Tongue (tissue), 3 donors: ENCODE measurements at places on chromosomes 11 and 22.

DNA sequence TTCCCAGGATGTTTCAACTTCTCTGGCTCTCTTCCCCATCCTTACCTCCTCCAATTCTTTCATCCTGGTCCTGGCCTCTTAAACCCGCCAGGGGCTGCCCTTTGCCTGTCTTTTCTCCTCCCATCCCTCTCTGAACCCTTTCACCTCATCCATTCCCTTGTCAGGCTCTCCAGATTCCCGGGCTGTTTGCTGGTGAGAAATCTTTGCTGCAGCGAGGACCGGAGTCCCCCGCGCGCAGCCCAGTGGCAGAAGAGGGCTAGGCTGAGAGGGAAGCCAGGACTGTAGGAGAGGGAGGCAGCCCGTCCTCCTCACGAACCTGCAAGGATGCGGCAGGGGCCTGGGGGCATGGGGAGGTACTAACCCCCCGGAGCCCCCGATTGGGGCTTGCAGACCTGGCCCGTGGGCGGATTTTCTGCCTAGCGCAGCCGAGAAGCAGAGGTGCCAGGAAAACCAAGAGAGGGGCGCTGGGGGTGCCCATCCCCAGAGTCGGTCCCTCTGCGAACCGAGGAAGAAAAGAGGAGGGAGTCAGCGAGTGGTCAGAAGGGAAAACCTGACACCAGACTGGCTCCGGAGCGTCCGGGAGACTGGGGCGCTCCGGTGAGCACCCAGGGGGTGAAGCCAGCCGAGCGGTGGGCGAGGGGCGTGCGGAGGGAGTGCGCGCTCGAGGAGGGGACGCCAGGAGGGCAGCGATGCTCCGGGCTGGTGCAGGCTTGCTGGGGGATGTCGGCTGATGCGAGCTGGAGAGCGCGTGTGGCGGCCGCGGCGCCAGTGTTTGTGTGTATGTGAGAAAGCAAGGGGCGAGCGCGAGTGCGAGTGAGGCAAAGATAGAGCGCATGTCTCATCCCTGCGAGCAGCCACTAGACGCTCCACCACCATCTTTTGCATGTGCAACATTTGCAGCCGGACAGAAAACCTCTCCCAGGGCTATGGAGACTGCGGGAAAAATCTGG, at the start of gene GRIA4:
GRIA4 (plus strand) TSS at position 242 of the 950 bp plus-strand sequence. CDS start 925 bp downstream, outside the sequence.
- DNase-seq: peak; percentile 64

- no peak for DNase-seq
Measured at GRCh38 chr11:105574974-105575373, 34.9 kb upstream of the GRIA4 start.

DNA sequence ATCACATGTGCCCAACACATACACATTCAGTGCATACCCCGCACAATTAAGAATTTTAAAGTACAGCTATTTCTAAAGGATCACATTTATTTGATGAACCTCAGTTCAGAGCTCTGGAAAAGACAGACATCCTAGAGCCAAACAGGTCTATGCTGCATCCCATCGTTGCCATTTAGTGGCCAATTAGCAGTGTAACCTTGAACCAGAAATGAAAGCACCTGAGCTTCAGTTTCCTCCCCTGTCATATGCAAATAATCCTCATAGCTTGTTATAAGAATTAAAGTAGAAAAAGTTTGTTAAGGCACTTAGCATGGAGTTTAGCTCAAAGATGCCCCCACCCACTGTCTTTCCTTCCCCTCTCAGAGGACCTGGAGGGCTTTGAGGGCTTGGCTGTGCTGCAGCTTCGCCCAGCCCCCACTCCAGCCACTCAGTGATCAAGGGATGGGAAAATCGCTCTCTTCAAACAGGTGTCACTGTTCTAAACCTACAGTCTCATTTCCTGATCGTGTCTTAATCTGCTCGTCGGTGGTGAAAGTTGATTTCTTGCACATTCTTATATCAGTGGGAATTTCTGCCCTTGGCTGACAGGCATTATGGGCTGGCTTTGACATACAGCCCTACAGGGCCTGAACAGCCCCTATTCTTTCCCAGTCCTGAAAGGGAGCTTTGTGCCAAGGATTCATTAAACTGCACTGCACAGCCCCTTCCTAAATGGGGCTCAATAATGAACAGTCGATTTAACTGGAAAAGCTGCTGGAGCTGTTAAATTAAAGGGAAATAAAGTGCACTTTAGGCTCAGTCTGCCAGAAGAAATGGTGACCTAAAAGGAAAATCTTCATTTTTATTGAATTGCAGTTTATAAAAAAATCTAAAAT, 23.3 kb upstream of the FAM181B start:
- DNase-seq: peak; percentile 14

DNA sequence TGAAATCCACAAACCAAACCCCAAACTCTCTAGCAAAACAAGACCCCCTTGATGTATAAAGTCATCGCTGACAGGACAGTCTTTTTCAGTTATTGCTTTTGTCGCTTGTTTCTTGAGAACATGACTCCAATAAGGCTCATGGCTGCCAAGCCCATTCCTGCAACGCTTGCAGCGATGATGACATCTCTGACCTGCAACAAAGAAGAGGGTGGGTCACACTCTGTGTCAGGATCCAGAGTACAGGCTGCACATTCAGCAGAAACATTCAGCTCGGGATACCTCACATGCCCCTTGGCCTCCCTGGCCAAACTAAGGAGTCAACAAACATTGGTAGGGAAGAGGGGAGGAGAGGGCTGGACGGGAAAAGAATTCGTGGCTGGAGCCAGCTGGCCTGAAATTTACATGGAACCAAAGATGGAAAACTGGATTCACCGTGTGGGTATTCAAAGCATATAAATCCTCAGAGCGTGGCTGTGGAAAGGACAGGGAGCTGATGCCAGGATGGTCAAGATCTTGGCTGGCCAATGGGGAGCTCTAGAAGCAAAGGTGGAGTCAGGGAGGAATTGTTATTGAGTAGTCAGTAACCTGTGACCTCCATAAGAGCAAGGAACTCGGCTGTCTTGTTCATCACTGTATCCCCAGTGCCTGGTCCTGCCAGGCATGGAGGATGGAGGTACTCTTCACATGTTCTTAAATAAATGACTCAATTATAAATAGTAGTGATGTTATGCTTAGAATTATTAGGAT, 11.8 kb upstream of the PLAAT2 start:
- no peak for DNase-seq

DNA sequence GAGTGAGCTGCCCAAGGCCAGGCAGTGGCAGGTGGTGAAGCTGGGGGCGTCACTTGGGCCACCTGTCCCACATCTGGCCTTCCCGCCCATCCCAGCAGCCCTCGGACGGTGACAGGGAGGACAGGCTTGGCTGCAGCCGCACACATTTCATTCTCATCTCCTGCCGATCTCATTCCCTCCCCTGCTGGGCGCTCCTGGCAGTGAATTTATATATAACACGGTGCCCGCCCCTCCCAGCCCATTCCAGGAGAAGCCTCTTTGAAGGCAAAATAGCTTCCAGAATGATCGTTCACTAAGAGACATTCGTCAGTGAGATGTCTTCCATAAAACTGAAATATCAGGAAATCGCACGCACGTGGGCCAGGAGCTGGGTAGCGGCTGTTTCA, 861.3 kb downstream of the TBC1D22A start:
- DNase-seq: peak; percentile 49

DNA sequence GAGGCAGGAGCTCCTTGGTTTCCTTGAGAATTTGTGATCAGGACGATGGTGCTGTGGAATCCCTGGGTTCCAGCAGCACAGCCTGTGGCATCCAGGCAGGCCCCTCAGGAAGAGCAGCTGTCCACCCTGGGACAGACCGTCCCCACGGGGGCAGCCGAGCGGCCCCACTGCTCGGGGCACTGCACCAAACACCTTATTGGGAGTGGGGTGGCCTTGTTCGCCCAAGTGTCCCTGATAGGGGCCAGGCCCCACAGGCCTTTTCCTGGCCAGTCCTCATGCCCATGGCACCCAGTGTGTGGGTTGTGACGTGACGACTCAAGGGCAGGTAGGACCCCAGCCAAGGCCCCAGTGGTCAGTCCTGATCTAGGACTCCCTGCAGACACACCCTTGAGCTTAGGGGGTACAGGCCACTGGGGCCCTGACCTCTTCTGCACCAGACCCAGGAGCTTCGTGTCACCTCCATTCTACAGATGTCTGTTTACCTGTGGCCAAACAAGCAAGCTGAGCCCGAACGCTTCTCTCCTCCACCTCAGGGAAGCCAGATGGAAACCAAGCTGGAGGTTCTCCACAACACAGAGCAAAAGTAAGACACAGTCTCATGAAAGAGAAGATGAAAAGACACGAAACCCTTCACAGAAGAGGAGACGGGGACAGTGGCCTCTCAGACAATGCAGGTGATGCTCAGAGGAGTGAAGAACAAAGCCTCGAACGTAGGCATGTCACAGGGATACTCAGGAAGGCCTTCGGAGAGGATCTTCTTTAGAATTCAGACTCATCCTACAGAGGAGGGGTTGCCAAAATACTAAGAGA, 1.6 kb upstream of the BRD1 start:
- DNase-seq: no peak

DNA sequence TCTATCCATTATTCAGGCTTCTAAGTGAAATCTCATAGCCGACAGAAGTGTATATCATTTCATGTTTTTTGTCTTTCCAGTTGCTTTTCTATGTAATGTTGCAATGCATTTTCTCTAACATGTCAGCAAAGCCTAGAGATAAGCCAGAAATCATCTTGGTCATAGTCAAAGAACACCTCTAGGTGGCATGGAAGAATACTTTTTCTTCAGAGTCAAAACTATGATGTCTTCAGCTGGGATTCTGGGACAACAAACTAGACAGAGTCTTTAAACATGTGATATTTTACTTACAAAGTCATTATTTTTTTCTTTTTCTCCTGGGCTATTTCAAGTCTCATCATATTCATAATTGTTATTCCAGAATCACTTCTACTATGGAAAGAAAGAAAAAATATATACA, 4.4 kb downstream of the GAS2 start:
- peak; percentile 49 for DNase-seq
